ENCODE measurements at places on chromosomes 5 and 9.

GRCh38 chr5:89936576-89936975, 473.0 kb downstream of the CETN3 start:
- DNase-seq = no peak

DNA sequence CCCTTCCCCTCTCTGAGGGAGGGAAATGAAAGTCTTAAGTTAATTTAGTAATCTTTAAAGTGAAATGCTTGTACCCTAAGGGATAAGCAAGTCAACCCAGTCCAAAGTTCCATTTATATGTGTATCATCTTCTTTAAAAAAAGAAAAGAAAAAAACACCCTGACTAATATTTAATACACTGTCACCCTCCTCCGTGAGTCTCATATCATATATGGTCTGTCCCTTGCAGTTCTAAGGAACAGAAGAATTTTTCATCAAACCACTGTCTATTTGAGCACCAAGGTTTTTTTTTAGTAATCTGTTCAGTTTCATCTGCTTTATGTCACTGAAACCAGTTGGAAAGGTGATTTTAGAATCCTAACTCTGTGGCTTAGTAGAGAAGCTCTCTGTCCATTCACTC, 15.2 kb downstream of the TNIP1 start:
- DNase-seq = no peak

DNA sequence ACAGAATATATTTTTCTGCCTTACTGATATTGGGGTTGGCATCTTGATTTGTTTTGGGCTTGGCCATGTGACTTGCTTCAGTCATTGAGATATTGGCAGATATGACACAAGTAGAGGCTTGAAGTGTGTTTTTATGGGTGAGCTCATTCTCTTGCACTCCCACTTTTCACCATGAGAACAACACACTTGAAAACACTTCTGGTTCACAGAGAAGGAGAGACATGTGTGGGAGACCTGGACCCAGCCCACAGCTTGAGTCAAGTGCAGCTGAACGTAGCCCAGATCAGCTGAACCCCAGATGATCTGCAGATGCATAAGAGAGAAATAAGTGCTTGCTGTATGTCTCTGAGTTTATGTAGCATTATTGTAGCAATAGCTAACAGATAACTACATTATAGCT, 155.4 kb downstream of the SEMA6A start:
- DNase-seq = no peak

DNA sequence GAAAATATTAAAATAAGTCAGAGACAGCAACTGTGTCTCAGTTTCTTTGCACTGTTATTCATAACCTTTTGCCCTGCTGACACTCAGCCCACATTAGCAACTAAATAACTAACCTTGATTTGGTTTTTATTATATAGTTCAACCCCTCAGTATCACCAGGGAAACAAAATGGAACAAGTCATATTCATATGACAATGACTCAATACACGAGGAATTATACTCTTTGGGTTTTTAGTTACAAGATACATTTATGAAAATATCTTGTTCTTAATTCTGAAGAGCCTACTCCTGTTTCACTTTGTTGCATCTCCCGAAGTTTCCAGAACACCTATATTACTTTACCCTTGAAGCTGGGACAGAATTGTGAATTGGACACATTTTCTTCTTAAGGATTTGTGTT, 845.4 kb downstream of the EFNA5 start:
- no peak for DNase-seq

- DNase-seq = no peak
Measured at GRCh38 chr5:52043543-52043942, 660.3 kb downstream of the ISL1 start.

- no peak for DNase-seq
Measured at GRCh38 chr5:121313886-121314285, 537.8 kb upstream of the FTMT start.

Measured in muscle of back (tissue), 13 donors.